Kasumi-1 (cell line): ENCODE measurements at places on chromosomes 7 and 10.
A peak's percentile ranks its signal among the peaks of the same experiment; 100 is the strongest.

DNA sequence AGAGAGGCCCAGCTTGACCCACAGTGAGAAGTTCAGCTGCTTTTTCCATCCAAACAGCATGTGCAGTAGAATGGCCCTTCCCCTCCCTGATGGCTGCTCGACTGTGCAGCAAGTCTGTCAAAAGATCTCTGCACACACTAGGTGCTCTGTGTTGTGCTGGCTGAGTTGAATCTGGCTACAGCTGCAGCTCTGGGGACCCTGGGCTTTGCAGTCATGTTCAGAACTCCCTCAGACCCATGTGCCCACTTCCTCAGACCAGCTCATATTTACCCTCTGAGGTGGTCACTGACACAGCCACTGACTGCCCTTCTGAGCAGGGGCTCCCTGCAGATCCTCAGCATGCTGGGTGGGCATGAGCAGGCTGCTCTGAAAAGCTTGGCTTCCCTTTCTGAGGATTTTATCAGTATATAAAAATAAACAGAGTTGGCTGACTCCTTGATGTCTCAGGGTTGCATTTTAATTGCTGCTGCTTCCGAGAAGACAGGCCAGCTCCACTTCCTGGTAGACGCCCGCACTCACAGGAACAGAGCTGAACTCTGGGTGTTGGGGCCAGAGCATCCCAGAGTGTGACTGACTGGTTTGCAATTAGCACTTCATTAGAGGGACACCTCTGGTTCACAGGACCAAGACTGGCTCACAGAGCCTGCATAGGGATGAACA, 507.9 kb downstream of the RPS24 start:
- DNase-seq, result no peak

- DNase-seq, result no peak
Measured at GRCh38 chr10:58742141-58742540, 229.5 kb downstream of the BICC1 start.

GRCh38 chr7:40753455-40753854, 618.6 kb downstream of the SUGCT start:
- DNase-seq, result no peak

GRCh38 chr7:92244808-92245486, 767 bp downstream of the KRIT1 start:
- peak; percentile 33 for DNase-seq

GRCh38 chr7:66099551-66100407, 14.9 kb upstream of the CRCP start:
- DNase-seq, result peak; percentile 89

- no peak for DNase-seq
Measured at GRCh38 chr7:84664626-84665025, 470.0 kb upstream of the SEMA3A start.

DNA sequence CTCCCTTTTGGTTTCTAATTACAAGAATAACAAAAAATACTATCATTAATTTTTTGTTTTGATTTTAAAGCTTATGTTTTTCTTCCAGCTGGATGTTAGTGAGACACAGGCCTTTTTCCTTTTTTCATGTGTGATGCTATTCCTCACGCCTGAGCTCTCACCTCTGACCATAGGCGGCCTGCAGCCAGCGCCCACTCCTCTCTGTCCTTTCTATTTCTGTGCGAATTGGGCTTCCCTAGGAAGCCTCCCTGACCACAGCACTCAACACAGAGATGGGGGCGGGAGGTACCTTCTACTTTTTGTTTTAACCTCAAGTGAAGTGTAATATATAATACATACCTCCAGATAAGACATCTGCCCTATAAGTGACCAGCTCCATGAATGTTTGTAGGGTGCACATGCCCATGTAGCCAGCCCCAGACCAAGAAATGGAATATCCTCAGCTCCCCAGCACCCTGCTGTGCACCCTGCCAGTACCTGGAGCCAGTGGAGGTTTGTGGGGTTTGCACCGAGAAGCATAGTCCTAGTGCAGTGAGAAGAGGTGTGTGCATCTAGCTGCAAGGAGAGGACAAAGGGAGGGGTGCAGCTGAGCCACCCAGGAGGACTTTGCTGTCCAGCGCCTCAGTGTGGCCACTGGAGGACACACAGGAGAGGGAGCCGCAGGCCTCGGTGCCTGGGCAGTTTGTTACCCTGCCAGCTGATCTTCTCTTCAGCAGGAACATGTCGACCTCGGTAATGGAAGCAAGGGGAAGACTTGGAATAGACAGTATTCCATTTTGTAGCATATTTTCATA, 38.5 kb downstream of the BNIP3 start:
- no peak for DNase-seq

DNA sequence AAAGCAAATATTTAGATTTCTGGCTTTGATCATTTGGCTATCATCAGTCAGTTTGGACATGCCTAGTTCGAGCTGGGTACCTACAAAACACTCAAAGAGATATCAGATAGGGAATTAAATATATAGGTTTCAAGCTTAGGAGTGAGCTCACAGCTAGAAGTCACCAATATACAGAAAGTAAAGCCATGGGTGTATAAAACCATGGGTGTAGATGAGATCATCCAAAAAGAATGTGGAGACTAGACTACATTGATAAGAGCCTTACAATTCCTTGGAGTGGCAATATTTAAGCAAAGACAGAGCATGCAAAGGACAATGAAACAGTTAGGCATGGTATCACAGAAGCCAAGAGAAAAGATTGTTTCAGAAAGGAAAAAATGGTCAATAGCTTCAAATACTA, 7.2 kb upstream of the RALA start:
- no peak for DNase-seq

DNA sequence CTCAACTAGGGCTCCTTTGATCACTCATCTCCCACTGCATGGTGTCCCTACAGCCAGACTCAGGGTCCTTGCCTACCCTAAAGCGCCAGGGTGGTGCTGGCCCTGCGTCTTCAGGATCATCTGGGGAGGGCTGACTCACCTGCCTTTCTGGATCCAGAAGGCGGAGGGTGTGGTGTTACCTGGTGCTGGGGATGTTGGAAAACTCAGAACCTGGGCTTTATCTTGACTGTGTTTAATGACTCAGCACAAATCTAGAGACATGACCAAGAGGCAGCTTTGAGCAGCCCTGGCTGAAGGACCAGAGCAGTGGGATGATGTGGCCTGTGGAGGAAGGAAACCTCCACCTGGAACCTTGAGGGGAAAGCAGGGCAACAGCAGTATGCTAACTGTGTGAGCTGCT, 96.5 kb downstream of the GRK5 start:
- DNase-seq, result no peak

- DNase-seq, result no peak
Measured at GRCh38 chr10:127048630-127049029, 143.4 kb downstream of the DOCK1 start.

GRCh38 chr10:59387951-59388670, 25.8 kb upstream of the FAM13C start:
- DNase-seq, result no peak

DNA sequence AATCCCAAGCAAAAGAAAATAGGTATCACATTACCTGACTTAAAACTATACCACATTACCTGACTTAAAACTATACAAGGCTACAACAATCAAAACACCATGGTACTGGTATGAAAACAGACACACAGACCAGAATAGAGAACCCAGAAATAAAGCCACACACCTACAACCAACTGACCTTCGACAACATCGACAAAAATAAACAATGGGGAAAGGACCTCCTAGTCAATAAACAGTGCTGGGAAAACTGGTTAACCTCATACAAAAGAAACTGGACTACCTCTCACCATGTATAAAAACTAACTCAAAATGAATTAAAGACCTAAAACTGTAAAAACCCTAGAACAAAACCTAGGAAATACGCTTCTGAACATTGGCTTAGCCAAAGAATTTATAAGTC, 22.5 kb downstream of the SNX13 start:
- DNase-seq, result no peak

- DNase-seq, result no peak
Measured at GRCh38 chr7:159078911-159079270, 65.8 kb downstream of the VIPR2 start.

- DNase-seq, result no peak
Measured at GRCh38 chr7:130256704-130257103, 10.0 kb upstream of the CPA2 start.

GRCh38 chr7:100679129-100679926, 5.8 kb downstream of the GNB2 start:
- no peak for DNase-seq

GRCh38 chr10:114810926-114811325, 10.7 kb upstream of the FHIP2A start:
- no peak for DNase-seq

- no peak for DNase-seq
Measured at GRCh38 chr7:24879291-24879690, 100.7 kb downstream of the OSBPL3 start.

GRCh38 chr10:31215052-31215451, 104.0 kb upstream of the ZEB1 start:
- DNase-seq, result peak; percentile 92

DNA sequence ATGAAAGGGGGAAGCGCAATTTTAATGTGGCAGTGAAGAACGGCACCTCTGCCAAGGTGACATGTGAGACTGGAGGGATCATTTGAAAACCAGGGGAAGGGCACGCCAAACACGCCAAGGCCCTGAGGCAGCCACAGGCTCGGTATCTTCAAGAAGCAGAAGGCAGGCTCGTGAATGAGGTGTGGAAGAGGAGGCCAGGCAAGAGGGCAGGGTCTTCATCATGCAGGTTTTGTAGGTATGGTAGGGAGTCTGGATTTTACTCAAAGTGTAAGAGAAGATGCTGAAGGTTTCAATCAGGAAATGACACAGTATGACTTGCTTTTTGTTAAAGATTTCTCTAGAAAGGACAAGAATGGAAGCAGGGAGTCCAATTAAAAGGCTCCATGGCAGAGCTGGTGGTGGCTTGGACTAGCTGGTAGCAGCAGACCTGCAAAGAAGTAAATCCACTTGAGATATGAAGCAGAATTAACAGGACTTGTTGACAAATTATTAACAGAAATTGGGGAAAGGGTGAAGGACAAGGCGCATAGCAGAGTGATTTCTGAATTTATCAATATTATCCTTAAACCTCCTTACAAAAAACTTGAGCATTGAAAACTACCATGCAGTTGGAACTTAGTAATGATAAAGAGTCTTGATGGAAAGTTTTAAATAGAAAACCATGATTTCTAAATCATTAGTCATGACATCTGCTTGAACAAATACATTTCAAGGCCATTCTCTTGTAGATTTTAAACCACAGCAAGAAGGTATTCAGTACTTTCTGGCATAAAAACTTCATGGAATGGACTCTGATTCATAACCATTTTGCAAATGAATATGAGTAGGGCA, 70.4 kb downstream of the COA1 start:
- DNase-seq, result no peak

GRCh38 chr10:129078346-129078745, 388.7 kb upstream of the MGMT start:
- DNase-seq, result no peak

- DNase-seq, result peak; percentile 58
Measured at GRCh38 chr10:118106426-118106825, 59.7 kb upstream of the RAB11FIP2 start.

DNA sequence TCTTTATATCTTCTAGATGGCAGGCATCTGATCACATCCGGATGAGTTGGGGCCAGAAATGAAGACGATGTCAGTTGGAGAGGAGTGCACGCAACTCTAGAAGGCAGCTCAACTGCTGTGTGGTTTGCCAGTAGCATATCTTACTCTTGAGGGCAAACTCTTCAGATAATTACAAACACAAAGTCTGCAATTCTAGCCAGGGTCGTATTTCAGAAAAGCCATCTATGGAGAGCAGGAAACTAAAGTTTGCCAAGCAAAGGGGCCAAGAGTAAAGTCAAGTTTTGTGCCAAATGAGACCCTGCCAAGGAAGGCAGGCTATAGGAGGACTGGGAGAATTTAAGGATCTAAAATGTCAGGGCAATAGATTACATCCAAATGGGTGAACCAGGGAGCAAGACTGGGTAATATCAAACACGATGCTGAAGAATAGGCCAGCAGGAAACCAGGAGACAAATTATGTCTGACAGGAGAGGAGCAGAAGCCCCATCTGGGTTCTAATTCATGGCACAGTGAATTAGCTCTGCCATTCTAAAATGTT, 312.5 kb upstream of the SEMA3C start:
- DNase-seq, result no peak

- no peak for DNase-seq
Measured at GRCh38 chr7:39712751-39713150, 89.4 kb downstream of the RALA start.

- peak; percentile 93 for DNase-seq
Measured at GRCh38 chr7:150909200-150909995, 57.1 kb downstream of the AOC1 start.

GRCh38 chr7:128361411-128362379, at the start of gene PRRT4:
PRRT4 (minus strand) TSS chr7:128361690.
- DNase-seq, result peak; percentile 73

DNA sequence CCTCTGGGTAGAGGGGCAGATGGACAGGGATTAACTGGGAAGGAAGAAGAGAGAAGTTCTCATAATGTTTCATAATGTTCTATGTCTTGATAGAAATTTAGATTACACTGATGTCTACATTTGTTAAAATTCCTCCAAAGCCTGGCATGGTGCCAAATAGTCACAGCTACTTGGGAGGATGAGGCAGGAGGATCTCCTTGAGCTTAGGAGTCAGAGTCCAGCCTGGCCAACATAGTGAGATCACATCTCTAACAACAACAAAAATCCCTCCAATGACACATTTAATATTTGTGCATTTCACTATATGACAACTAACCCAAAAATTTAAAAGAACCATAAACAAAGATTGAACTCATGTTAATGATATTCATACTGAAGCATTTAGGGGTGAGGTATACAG, 33.0 kb upstream of the PPP1R3C start:
- no peak for DNase-seq

- DNase-seq, result peak; percentile 68
Measured at GRCh38 chr7:156827587-156828203, 65.3 kb downstream of the LMBR1 start.

- peak; percentile 5 for DNase-seq
Measured at GRCh38 chr7:3399858-3400257, 98.8 kb downstream of the SDK1 start.

- DNase-seq, result no peak
Measured at GRCh38 chr7:146455091-146455655, 338.6 kb downstream of the CNTNAP2 start.
